Stimulated activated CD8-positive, alpha-beta memory T cell treated with anti-CD3 and anti-CD28 coated beads, Interleukin-4, amount 100 ng/mL, for 4 hours (primary cell): ENCODE measurements at places on chromosomes 12 and 14.

GRCh38 chr14:100104006-100104352 is 38.8 kb downstream of the EVL start:
- DNase-seq = no peak

DNA sequence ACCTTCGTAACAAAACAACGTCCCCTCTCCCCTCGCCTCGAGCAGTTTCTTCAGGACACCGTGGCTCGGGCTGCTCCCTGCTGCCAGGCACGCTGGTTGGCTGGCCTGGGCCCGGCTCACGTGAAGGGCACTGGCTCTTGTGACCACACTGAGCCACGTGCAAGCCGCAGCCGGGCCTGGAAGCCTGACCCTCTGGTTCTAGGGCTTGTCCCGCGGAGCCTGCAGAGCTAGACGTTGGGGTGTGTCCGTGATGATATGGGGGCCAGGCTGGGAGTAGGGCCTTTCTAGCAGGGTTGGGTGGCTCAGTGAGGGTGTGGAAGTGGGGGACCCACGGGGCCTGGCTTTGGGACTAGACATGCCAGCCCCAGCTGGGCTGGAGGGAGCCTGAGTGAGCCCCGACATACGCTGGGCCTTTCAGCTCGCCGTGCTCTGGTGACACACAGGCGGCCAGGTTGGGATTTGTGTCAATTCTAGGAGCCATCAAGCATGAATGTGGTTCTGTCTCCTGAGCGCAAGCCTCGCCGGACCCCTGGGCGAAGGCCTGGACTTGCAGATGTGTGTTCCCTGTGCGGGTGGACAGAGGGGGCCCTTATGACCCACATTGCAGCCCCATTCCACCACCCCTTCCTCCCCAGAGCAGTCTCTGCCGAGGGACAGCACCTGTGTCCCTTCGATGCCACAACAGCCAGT is 13.6 kb upstream of the AMN start:
- DNase-seq = no peak

- DNase-seq = no peak
These were observed 12.0 kb downstream of the IGF1 start for GRCh38 chr12:102468261-102468915.

DNA sequence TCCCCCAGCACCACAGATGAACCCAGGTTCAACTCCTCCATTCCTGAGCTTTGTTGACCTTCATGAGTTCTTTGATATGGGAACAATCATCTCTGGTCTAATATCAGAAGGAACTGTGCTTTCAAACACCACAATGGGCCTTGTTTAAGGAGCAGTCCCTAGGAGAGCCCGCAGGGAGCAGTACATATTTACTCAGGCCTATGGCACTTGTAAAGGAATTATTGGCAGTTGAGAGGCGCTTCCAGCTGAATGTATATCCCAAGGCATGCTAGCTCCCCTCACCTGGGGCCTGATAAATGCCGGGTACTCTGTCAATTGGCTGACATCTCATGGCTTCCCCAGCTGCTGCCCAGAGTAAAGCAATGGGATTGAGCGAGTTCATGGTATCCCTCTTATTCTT is 76.2 kb downstream of the ZFP36L1 start:
- no peak for DNase-seq

- no peak for DNase-seq
These were observed 17.0 kb upstream of the IL22 start for GRCh38 chr12:68270358-68270757.

GRCh38 chr14:58638231-58639197 is 752 bp downstream of the DACT1 start:
- DNase-seq = no peak

DNA sequence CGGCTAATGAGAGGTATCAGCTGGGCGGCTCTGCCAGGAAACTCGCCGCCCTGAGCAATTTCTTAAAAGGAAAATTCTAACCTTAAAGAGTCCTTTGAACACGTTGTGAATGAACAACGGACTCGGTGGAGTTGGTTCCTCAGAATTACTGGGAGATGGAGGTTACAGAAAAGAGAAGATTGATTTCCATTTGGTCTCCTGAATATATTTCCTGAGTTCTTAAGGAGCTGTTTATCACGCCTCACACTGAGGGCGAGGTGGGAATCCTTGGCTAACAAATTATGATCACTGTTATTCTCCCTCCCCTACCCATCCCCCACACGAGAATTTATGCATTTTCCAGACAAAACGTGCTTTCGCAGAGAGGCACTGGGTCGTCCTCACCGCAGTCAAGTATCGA is 194.5 kb upstream of the C14orf180 start:
- DNase-seq = no peak

DNA sequence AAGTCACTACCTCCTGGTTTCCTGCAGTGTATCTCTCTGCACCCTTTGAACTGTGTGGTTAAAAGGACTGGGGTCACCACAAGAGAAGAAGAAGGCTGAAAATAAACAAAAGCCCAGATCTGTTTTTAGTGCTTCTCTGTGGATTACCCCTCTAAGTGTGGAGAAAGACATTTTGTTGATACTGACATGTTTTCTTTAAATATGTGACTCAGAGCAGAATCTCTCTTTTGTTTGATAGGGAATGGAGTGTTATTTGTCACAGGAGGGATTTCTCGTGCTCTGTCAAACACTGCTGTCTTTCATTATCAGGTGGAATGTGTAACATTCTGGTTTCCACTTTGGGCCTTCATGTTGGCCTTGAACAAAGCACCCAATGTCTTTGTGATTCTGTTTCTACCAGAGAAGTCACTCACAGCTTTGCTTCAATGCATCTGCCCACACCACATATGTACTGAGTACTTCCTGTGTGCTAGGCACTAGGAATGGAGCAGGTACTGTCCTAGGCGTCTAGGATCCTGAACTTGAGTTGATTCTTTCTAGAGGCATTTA is 82.1 kb downstream of the PLXNC1 start:
- no peak for DNase-seq

GRCh38 chr12:71828813-71829212 is 10.7 kb upstream of the TBC1D15 start:
- DNase-seq = no peak

- DNase-seq = no peak
These were observed 8.5 kb upstream of the HSP90AA1 start for GRCh38 chr14:102095231-102095870.

DNA sequence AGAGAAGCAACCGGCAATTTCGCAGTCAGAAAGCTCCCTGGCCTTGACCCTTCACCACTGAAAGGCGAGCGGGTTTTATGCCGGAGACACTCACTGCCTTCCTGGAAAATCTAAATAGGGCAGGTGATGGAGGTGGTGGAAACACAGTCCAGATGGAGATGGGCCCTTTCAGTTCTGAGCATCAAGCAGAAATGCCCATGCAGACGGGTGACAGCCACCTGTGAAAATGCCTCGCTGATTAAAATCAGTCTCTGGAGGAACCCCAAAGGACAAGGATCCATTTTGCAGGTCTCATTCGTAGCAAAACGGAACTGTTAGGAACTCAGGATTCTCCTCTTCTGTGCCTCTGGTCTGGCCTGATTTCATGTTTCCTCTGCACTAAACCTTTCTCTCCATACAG is 74.2 kb downstream of the FZD10 start:
- no peak for DNase-seq

- no peak for DNase-seq
These were observed 56.0 kb upstream of the RFLNA start for GRCh38 chr12:124238886-124239285.

GRCh38 chr12:53518381-53518780 is 11.1 kb upstream of the NPFF start:
- no peak for DNase-seq

DNA sequence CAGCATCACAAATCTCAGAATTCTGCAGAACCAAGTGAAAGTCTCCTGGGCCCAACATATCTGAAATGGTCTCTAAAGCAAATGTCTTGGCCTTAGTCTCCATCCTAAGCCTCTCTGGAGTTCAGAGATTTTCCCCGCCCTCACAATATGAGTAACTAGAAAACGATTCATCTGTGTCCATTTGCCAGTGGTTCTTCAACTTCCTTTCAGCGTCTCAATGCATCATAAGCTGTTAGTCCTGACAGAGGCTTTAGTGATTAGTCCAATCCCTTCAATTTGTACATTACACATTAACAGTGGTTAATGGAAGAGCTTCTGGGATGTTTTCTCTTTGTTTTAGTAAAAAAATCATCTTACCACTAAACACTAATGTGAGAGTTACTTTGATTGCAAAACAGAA is 17.4 kb downstream of the NPC2 start:
- no peak for DNase-seq

GRCh38 chr14:61972711-61973110 is 210.5 kb downstream of the SNAPC1 start:
- no peak for DNase-seq

DNA sequence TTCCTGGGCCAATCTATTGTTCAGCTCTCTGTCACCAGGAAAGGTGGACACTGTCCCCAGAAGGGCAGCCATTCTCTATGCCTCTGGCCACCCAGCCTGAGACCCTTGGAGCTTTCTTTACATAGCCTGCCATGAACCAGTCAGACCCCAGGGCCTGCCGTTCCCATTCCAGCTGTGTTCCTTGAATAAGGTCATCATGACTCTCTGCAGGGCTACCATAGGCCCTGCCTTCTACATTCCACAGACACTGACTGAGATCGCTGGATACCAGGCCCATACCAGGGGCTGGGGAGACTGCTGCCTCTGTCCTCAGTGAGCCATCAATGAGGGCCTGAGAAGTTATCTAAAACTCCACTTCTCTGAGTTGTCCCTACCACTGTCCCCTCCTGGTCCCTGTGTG is 75.5 kb downstream of the SYNE3 start:
- DNase-seq = no peak

DNA sequence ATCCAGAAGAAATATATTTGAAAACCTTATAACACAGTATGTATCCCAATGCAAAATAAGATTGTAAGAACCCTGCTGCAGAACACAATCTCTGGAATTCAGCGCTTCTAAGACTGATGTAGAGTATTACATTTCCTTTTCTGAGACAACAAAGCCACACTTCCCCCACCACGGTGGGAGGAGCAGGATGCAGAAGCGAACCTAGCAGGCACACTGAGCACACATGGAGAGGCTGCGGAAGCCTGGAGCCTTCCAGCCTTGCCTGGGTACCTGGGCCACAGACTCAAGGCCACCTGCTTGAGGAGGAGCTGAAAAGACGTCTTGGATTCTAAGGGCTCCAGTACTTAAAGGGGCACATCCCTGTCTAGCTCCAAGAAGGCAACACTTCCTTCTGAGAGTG is 46.4 kb downstream of the TCHP start:
- DNase-seq = no peak

DNA sequence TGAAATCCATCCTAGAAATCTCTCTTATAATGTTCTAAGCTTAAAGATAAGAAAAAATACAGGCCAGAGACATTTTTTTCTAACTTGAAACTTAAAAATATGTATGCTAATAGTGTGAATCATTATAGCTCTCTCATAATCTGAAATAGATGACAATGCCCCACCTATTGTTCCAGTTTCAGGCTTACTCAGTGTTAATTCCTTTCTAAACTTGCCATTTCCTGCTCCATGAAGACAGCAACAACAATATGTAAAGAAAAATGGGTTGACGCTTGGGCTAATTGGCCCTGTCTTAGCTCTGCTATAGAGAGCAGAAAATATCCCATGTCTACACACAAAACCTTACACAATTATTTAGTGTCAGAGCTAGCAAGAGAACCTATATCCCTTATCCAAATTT is 37.1 kb downstream of the LMO3 start:
- no peak for DNase-seq

DNA sequence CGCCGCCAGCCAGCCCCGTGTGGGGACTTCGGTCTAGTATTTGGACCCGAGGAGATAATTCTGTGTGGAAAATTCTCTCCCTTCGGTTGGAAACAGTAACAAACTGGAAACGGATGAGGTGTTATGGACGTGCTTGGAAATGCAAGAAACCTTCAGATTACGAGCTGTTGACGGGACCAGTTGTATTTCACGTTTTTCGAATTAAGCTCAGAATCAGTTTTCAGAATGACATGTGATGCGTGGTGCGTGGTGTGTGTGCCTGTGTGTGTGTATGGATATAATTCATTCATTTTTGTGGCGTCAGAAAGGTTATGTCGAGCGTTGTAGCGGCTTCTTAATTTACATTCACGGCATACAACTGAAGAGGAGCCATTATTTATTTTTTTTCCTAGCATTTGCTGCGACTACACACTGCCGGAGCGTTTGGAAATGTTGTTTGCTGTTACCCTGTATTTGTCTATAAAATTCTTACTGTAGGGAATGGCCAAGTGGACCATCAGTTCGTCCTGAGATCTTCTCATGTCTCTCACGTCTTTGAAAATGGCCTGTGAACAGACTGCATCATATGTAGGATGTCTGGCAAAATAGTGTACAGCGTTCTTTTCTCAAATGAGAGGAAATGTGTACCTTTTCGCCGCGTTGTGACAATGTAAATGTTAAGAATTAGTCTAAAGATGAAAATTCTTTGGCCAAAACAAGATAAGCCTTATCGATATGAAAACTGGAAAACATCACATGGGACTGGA is 1.3 kb downstream of the TRAF3 start:
- no peak for DNase-seq

GRCh38 chr12:131312793-131313545 is 359.3 kb downstream of the ADGRD1 start:
- DNase-seq = no peak

- no peak for DNase-seq
These were observed 105.1 kb downstream of the C12orf50 start for GRCh38 chr12:87924149-87924548.

GRCh38 chr12:15709551-15709950 is 79.6 kb downstream of the EPS8 start:
- DNase-seq = no peak
